ENCODE measurements at places on chromosomes 12 and 14.

DNA sequence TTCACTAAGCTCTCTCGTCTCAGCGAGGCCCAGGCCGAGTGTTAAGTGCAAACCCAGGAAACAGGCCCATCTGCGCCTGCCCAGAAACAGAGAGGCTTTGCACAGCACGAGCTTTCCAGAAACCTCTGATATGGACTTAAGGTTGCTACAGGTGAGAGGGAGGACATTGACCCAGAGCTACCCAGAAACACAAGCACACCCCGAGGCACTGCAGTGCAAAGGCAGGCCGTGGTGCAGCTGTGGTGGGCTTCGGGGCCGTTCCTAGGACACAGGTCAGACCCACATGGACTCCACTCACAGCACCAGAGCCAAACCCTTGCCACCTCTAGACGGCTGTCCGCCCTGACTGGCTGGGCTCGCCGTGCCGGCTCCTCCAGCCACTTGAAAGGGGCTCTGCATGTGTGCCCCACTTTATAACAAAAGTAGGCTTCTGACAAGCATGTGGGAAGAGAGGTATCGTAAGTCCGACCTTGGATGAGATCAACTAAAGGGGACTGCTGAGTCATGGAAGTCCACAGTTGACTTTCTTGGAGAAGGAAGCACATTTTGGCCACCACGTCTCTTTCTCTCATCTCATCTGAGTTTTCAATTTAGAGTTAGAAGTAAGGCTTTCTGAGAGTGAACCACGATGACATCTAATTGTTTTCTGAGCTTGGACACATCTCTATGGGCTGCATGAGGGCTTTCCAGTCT lies 38.2 kb downstream of the CACNA2D4 start:
- DNase-seq, result no peak

- DNase-seq, result peak; percentile 23
Measured at GRCh38 chr14:59698793-59699192, 122.2 kb upstream of the CCDC175 start.

GRCh38 chr14:60169722-60170121 lies 4.5 kb upstream of the DHRS7 start:
- no peak for DNase-seq

DNA sequence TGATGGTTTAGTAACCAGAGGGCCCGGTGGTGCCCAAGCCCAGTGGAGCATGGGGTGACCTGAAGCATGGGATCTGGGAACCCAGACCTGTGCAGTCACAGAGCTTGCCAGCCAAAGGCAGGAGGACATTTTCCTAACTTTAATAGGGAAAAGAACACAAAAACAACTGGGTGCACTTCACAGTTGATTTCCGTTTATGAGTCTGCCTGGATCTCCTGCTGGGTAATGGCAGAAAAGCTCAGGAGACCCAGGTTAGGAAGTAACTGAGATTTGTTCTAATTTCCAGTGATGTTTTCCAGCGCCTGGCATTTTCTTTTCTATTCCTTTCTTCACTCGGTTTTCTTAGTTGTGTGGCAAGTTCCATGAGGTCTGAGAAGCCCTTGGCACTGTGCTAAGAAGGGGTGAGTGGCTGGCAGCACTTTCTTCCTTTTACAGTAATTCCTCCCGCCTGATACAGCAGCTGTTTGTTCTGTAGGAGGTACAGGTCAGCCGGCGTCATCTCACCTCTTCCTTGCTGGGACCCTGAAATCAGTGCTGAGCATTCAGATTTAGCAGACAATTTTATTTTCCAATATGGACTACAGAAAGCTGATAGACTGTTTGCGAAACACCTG lies 5.1 kb downstream of the CACNA1C start:
- no peak for DNase-seq

GRCh38 chr14:105430565-105430964 lies 10.9 kb downstream of the MTA1 start:
- peak; percentile 82 for DNase-seq

- no peak for DNase-seq
Measured at GRCh38 chr14:100855256-100855930, 29.5 kb downstream of the MEG3 start.

- DNase-seq, result no peak
Measured at GRCh38 chr14:27077710-27078109, 479.9 kb upstream of the NOVA1 start.

- DNase-seq, result no peak
Measured at GRCh38 chr12:85714425-85714824, 121.8 kb downstream of the RASSF9 start.

DNA sequence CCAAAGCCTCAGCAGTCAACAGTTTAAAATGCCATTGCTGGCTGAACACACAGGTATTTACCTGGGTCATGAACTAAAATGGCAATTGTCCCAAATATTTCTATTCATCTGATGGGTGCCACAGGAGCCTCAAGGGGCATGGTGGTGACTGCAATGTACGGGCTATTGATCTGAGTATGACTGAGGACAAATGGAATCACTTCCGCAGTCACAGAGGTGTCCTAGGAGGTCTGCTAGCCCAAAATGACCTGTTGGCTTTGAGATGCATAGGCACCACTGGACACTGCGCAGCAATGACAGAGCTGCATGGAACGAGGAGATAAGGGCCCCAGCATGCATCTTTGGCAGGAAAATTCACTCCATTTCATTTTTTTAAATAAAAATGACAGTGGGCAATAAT lies 474.1 kb upstream of the SOX5 start:
- DNase-seq, result no peak

DNA sequence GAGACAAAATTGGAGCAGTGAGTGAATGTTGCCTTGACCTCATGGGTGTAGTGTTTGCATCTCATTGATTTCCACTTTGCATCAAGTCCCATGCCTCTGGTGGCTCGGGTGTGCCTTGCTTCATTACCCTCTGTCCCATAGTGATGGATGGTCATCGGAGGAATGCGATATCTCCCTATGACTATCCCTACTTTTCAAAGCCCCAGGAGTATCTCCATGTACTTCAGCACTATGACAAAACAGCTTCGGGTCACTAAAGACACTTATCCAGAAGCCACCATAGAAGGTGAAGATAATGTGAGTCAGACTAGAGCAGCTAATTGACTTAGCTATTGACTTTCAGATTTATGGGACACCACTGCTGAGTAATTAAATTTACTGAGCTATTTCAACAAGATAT lies 355.1 kb upstream of the CCDC196 start:
- DNase-seq, result no peak

GRCh38 chr12:78096909-78097597 lies 266.4 kb downstream of the NAV3 start:
- no peak for DNase-seq

DNA sequence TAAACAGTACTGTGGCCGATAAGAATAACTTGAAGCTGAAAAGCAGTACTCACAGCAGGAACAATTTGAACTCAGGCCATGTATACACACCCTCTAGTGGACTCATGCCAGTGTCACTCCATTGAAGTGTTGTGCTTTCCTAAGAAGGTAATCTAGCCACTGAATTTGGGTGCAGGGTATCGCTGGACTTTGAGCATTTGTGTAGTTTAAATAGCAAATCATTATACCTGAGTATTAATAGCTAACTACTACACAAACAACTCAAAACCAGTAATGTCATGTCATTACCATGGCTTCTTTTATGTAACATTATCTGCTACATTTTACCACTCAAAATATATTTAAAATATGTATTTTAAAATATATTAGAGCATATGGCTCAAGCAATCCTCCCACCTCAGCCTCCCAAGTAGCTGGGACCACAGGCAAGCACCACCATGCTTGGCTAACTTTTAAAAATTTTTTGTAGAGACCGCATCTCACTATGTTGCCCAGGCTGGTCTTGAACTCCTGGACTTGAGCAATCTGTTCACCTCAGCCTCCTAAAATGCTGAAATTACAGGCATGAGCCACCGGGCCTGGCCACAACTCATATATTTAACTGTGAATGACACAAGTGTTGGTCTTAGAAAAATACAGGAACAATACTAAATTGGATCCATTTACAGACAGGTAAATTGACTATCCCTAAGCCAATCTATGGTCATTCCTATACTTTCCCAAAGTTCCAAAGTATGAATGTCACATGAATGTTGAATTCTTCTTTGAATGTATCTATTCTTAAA lies 25.6 kb upstream of the ARID4A start:
- DNase-seq, result no peak

DNA sequence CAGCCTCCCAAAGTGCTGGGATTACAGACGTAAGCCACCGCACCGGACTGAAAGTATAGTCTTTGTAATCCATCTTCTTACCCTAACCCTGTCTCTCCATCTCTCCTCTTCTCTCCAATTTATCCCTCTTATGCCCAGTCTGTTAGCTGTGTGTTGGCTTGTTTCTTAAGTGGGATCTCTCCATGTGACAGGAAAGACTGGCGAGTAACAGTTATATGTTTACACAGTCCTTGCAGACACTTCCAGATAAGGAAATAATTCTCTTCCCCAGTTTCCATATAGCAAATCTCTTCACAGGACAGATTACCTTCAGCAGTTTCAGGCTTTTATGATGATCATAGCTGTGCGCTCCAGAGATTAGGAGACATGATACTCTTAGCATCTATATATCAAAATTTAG lies 16.0 kb upstream of the DIP2B start:
- DNase-seq, result no peak

DNA sequence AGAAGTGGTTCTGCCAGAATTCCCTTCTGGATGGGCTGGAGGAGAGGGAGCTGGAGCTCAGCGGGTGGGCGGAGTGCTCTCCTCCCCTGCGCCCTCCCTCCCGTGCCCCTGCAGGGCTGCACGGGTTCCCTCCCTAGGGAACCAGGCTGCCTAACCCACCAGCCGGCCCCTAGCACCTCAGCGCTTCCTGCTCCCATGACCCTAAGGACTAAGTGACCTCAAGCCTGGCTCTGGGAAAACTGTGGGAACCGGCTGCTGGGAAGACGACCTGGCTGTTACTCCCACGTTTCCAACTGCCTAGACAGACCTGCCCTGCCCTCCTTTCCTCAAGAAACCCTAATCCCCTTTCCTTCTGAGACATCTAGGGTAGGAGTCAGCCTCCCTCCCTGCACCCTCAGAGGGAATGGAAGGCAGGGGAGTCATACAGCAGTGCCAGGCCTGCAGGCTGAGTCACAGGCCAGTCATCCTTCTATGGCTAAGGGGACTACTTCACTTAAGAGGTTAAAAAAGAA lies 31.5 kb downstream of the SLC6A12 start:
- DNase-seq, result peak; percentile 79

DNA sequence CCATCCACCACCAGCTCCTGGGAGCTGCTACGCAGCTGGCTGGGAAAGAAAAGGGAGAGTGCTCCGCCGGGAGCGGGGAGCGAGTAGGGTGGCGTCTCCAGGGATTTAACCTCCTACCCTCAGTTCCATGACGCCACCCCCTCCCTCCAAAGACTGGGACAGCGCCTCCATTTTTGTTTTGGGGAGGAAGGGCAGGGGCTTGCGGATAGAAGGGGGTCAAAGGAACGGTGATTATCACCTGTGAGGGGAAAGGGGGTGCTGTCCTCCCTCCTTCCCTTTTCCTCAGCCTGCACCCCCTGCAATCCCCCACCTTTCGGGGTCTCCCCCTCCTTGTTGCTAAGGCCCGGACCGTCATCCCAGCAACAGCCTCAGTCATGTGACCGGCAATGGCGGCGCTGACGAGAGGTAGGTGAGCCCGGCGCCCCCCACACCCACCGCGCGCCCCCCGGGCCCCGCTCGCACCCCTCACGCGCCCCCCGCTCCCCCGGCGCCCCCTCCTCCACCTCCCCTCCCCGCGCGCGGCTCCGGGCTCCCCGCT lies at the start of gene DTX3:
DTX3 (plus strand) TSS at position 371 of the 538 bp plus-strand sequence. CDS start 1,694 bp downstream, outside the sequence.
- DNase-seq, result no peak

- peak; percentile 72 for DNase-seq
Measured at GRCh38 chr12:86660488-86661147, 404.4 kb upstream of the MGAT4C start.

Data from HS-5 (cell line).